ENCODE measurements at places on chromosomes 5 and 9.

GRCh38 chr5:123094919-123095797 is 6.1 kb downstream of the PRDM6 start:
- DNase-seq = no peak

- no peak for DNase-seq
These were observed 22.5 kb downstream of the TPPP start for GRCh38 chr5:670396-671270.

DNA sequence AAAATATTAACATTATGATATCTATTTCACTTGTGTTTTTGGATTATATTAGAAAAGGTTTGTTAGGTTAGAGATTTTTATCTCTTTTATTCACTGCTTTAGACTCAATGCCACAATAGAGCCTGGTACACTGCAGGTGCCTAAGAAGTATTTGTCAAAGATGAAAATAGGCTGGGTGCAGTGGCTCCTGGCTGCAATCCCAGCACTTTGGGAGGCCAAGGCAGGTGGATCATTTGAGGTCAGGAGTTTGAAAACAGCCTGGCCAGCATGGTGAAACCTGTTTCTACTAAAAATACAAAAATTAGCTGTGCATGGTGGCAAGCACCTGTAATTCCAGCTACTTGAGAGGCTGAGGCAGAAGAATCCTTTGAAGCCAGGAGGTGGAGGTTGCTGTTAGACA is 64.3 kb downstream of the C9 start:
- DNase-seq = no peak

GRCh38 chr9:99505936-99506335 is 283.9 kb downstream of the SEC61B start:
- DNase-seq = no peak

DNA sequence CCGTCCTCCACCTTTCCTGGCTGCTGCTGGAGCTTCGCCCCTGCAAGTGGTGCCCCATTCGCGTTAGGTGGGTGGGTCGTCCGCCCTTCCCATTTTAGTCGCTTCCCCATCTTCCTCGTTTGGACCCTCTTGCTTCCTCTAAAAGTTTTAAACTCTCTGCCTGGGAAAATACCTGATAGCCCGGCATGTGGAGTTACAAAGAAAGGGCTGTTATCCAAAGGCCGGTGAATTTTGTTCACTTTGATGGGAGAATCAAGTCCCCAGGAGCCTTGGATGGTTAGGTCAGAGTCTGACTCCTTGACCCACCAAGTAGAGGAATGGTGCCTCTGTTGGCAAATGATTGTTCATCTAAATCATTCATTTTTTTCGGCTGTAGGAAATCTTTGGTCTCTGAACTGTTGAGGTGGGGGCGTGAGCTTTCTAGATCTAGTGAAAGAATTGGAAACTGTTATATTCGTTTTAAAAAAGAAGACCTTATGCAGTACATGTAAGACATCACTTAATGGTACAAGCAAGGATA is 29.5 kb upstream of the APC start:
- no peak for DNase-seq

DNA sequence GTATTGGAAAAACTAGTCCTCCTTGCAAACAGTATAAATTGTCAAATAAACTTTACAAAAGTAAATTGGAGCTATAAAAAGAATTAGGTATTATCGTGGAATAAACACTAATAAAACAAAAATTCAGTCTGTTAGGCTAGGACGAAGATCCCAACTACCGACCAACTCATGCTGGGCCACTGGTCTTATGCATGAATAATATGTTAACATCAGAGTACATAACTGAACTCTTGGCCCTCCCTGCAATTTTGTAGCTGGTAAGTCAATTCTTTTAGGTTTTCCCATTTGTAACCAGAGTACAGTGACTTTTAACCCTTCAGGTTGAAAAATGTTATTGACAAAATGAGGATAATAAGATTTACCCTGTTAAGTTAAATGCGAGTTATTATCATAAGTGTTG is 428.7 kb downstream of the BNC2 start:
- no peak for DNase-seq

DNA sequence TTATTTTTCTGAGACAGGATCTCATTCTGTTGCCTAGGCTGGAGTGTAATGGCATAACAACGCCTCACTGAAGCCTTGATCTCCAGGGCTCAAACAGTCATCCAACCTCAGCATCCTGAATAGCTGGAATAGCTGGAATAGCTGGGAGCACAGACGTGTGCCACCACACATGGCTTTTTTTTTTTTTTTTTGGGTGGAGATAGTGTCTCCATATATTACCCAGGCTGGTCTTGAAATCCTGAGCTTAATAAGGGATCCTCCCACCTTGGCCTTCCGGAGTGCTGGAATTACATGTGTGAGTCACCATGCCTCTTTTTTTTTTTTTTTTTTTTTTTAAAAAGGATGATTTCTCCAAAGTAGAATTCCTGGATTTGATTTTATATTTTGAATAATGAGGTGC is 60.7 kb downstream of the NSD1 start:
- no peak for DNase-seq

DNA sequence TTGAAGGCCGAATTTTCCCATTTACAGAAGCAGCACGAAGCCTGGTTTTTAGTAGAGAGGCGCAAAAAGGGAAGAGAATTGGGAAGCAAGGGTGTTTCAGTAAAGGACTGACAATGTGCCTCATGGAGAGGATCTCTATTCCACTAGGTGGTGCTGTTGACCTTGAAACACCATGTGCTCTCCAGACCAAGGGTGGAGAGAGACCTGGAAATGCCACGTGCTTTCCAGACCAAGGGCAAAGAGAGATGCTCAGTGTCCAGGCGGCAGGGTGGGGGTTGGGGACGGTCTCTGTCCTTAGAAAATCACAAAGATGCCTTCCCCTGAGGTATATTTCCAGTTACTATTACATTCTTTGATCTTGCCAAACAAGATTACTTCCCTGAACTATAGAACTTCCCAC is 425.3 kb downstream of the CSNK1G3 start:
- DNase-seq = peak; percentile 28

- DNase-seq = no peak
These were observed 268.7 kb upstream of the PAPPA start for GRCh38 chr9:115884846-115885245.

- DNase-seq = no peak
These were observed 190.7 kb downstream of the CCDC171 start for GRCh38 chr9:15743512-15743911.

GRCh38 chr9:706606-707459 is 134.7 kb upstream of the DMRT1 start:
- DNase-seq = peak; percentile 42

DNA sequence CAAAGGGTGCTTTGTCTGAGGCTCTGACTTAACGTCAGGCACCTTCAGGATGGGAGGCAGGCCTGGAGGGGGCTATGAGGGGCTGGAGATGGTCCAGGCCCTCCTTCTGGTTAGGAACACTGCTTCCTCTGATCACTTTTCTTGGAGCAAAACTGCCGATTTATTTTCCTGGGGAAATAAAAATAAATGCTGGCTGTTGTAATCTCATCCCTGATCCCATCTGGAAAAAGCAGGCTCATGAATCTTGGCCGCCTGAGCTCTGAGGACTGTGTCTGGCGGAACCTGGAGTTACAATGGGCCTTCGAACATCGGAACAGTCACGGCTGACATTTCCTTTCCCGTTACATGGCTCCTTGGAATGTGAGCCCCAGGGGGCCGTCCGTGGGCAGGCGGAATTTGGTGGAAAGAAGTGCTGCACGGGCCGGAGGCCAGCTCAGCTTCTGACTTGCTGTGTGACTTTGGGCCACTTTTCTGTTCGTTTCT is 157.8 kb downstream of the RGS3 start:
- no peak for DNase-seq

- DNase-seq = no peak
These were observed 204.4 kb downstream of the SYK start for GRCh38 chr9:91006046-91006445.

DNA sequence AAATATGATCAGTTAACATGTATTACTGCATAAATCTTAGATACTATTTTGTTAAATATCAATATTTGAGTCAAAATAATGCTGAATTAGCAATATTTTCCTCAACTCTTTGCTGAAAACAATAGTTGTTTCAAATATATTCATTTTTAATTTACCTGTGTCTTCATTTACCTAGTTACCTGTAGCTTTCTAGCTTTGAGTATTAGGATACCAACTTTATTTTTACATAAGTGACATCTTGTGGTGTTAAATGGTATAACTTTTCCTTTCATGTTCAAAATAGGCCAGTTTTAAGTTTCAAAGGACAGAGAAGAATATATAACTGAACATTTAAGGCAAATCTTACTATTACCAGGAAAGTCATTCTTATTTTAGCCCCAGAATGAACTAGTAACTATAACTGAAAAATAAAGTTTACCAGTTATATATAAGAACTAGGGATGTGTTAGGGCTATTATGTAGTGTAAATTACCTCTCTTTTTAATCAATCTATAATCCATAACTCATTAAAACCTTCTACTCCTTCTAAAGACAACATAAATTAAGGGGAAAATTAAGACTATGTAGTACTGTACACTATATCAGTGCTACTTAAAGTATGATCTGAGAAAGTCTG is 25.3 kb downstream of the AP3B1 start:
- DNase-seq = no peak

DNA sequence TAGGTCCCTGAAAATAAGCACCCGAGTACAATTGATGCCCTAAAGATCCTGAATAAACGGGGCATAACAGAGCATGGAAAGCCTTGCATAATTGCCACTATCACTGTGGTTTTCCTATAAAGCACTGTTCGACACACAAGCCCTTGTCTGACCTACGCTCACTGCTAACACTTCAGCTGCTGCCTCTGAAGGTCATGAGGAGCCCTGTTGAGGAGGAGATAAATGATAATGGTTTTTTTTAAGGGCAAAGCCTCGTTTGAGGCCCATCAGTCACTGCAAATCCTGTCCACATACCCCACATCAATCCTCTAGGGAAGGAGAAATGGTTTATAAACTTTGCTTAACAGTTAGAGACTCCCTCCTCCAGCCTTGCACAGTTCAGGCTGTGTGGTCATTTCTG is 35.1 kb downstream of the GABBR2 start:
- DNase-seq = no peak

- no peak for DNase-seq
These were observed 8.9 kb downstream of the PPP1R26 start for GRCh38 chr9:135488527-135488926.

DNA sequence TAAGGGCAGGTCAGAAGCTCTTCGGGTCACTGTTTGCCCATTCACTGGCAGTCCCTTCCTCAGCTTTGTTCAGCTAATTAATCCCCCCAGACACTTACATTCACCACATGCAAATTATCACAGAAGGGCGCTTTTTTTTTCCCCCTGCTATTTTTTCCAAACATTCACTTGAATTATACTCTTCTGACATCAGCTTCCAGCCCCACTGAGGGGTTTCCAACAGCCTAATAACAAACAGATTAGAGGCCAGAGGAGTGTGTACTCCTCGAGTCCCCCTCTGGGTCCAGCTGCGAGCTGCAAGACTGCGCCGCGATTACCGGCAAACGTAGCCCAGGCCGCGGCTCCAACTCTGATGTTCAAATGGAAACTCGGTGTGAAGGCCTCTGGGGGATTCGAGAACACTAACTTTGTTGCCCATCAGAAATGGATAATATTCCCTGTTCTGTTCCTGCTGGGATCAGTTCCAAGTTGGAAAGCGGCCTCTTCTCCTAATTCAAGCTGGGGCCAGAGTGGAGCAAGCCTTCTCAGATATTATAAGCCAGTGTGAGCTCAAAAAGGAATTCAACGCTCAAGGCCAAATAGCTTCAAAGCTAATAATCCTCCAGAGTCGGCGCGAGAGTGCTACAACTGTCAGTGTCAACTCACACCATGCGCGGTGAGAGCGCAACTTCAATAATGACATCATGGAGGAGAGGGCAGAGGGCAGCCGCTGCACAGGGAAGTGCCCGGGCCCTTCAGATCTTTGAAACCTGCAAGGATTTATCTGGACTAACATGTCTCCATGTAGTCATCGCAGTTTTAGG is 560.8 kb downstream of the BNC2 start:
- no peak for DNase-seq

GRCh38 chr9:119095072-119095471 is 274.2 kb downstream of the BRINP1 start:
- no peak for DNase-seq

GRCh38 chr9:100505564-100506159 is 32.7 kb downstream of the TMEFF1 start:
- DNase-seq = peak; percentile 66

- no peak for DNase-seq
These were observed 47.3 kb downstream of the LIFR start for GRCh38 chr5:38509185-38509584.

GRCh38 chr5:1199649-1200494 is 1.5 kb upstream of the SLC6A19 start:
- DNase-seq = no peak

GRCh38 chr5:54291498-54291897 is 18.9 kb downstream of the ARL15 start:
- DNase-seq = no peak

GRCh38 chr9:8027351-8027750 is 227.8 kb upstream of the DMAC1 start:
- no peak for DNase-seq

- DNase-seq = no peak
These were observed 7.7 kb downstream of the PALM2AKAP2 start for GRCh38 chr9:109787735-109788134.

DNA sequence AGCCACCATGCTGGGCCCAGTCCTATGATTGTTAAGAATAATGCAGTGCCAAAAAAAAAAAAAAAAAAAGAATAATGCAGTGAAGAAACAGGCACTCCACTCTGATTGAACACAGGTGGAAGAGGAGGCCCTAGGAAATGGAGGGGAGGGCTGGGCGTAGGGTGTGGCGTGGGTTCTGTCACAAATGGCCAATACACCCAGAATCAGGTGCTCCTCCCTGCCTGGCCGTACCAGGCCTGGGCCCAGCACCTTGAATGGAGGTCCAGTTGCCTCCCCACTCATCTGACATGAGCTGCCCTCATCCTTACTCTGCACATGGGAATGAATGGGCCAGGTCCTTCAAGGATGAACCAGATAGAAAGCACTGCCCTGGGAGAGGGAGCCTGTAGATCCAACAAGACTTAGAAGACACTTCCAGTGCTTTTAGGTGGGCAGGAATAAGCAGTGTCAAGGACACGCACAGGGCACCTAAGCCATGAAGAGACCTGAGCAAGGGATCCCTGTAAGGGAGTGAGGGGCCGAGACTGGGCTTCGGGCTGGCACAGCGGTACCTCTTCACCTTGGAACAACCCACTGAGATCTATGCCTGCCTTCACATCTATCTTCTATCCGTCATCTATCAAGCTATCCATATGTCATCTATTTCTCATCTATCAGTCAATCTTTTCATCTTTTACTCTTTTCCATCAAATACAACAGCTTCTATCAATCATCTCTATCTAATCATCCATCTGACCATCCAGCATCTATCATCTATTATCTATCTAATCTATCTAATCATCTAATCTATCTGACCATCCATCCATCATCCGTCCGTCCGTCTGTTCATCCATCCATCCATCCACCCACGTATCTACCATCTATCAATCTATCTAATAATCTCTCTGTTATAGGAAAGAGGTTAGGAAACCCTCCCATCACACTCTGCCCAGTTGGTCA is 15.9 kb downstream of the NINJ1 start:
- DNase-seq = no peak

- DNase-seq = no peak
These were observed at the start of gene ECM2 for GRCh38 chr9:92535940-92536850. TSS of gene ECM2 (minus strand) at chr9:92535990. CDS start at chr9:92522866, 13,124 bp downstream.

GRCh38 chr5:138560971-138561370 is 14.2 kb downstream of the HSPA9 start:
- DNase-seq = no peak

Data from activated CD4-positive, alpha-beta T cell treated with anti-CD3 and anti-CD28 coated beads, Interleukin-2, Interleukin-4, amounts not matched to agents 100 ng/mL and 50 ng/mL, durations not matched to agents 16 hours and 8 hours (primary cell).